PC-3 (cell line): ENCODE measurements at places on chromosomes 4 and X. TPM values are rescaled to one million over a fixed set of nuclear protein-coding genes. Genes with fewer than 3 reads are reported as not detected.

GRCh38 chrX:53211391-53211978 is 13.5 kb downstream of the KDM5C start:
- peaks cover 60% of the 10 kb centered on the region for H3K36me3 ChIP-seq
- peaks cover 12% of the 10 kb centered on the region for H3K4me1 ChIP-seq
- H3K27me3 ChIP-seq: no peaks in the 10 kb centered on the region
- no peak overlapping the region for H3K4me3 ChIP-seq
- no peak overlapping the region for H3K27ac ChIP-seq
- peak; percentile 89 for DNase-seq

DNA sequence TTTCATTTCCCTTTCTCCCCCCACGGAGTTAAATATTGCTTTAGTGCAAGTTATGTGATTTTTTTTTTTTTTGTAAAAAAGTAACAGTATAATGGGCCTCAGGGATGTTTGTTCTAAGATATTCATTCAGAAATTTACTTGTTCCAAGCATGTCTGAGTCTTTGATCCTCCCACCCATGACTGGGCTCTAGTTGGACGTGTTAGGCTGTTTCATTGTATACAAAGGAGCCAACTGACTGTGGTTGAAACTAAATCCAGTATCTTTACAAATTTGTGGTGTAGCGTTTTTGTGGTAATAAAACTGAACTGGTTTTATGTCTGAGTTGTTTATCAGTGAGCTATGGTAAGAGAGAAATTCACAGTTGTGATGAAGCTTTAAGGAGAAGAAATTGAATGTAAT is 74.1 kb downstream of the DOCK11 start:
- no peak overlapping the region for H3K27ac ChIP-seq
- no peak for DNase-seq
- no peaks in the 10 kb centered on the region for H3K36me3 ChIP-seq
- no peaks in the 10 kb centered on the region for H3K27me3 ChIP-seq
- no peaks in the 10 kb centered on the region for H3K4me1 ChIP-seq

DNA sequence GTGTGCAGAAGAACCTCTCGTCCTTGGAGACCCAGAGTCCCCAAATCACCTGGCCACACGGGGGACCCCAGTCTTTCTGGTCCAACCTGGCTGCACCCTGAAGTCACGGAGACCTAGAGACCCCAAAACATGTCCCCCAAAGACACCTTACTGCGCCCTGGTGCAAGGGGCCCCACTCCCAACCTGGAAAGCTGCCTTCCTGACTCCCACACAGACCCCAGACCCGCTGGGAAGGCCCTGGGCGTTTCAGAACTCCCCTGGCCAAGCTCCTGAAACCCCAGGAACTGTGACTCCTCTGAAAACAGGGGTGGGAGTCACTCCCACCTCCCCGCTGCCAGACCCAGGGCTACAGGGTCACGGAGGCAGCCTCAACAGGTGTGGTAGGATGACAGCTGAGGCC is 12.7 kb upstream of the SHOX start:
- no peaks in the 10 kb centered on the region for H3K36me3 ChIP-seq
- no peak for DNase-seq
- H3K4me1 ChIP-seq: no peaks in the 10 kb centered on the region
- no peak overlapping the region for H3K27ac ChIP-seq
- no peak overlapping the region for H3K4me3 ChIP-seq
- H3K27me3 ChIP-seq: no peaks in the 10 kb centered on the region; the same call in 1 of the 2 replicates

DNA sequence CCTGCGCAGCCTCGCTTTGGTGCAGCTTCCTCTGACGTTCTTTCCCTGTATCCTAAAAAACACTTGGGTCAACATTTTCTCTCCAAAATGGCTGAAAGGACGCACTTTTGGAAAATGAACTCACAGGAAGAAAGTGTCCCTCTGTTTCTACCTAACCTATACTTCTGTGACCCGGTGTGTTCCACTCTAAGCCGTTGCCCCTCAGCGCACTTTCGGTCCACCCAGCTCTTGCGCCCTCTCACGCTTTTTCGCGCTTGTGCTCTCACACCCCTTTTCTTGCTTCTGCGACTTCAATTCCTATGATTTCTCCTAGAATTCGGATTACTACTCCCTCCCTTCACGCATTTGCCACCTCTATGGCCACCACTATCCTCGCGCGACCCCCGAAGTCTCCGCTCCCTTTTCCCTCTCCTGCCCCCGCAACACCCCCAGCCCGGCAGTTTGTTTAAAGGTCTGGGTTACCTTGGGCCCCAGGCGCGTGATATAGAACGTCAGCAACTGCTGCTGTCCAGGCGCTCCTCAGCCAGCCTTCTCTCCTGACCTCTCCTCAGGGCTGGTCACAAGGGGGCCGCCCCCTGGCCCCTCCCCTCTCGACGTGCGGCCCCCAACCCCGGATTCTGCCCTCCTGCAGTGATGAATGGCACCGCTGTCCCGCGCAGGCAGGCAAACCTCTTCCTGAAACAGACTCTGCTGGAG is at the start of gene USP51:
Gene USP51 (minus strand): TSS at position 535 of the 696 bp plus-strand sequence. CDS start 909 bp downstream, outside the sequence.
- H3K4me3 ChIP-seq: peak within 1 kb of the TSS; percentile 93
- H3K27ac ChIP-seq: no peak within 1 kb of the TSS
- H3K36me3 ChIP-seq: no peaks in the 10 kb centered on the region
- H3K4me1 ChIP-seq: peaks cover 5% of the 10 kb centered on the region; the same call in 1 of the 2 replicates
- H3K27me3 ChIP-seq: no peaks in the 10 kb centered on the region

GRCh38 chr4:156775813-156776212 is 195.8 kb downstream of the PDGFC start:
- no peak overlapping the region for H3K4me3 ChIP-seq
- no peak for DNase-seq
- H3K27me3 ChIP-seq: no peaks in the 10 kb centered on the region
- no peak overlapping the region for H3K27ac ChIP-seq

DNA sequence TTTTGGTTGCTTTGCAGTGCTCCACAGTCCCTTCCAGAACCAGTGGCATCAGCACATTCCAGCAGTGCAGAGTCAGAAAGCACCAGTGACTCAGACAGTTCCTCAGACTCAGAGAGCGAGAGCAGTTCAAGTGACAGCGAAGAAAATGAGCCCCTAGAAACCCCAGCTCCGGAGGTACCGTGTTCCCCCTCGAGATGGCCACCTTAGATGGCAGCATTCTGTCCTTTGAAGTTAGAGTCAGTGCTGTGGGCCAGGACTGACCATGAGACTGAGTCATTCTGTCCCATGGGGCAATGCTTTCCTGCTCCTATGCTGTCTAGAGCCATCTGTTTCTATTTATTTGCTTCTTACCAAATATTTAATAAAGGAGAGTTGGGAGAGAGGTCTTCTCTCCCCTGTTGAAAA is 112.3 kb downstream of the KLHL8 start:
- no peak overlapping the region for H3K4me3 ChIP-seq
- peak; percentile 72 for DNase-seq
- peaks cover 34% of the 10 kb centered on the region for H3K4me1 ChIP-seq
- H3K27ac ChIP-seq: peak overlapping the region; percentile 38

- H3K36me3 ChIP-seq: no peaks in the 10 kb centered on the region
- no peaks in the 10 kb centered on the region for H3K4me1 ChIP-seq
- no peak overlapping the region for H3K27ac ChIP-seq
- no peak overlapping the region for H3K4me3 ChIP-seq
- no peaks in the 10 kb centered on the region for H3K27me3 ChIP-seq
These were observed 39.1 kb downstream of the HTT-AS start for GRCh38 chr4:3035249-3035648.

DNA sequence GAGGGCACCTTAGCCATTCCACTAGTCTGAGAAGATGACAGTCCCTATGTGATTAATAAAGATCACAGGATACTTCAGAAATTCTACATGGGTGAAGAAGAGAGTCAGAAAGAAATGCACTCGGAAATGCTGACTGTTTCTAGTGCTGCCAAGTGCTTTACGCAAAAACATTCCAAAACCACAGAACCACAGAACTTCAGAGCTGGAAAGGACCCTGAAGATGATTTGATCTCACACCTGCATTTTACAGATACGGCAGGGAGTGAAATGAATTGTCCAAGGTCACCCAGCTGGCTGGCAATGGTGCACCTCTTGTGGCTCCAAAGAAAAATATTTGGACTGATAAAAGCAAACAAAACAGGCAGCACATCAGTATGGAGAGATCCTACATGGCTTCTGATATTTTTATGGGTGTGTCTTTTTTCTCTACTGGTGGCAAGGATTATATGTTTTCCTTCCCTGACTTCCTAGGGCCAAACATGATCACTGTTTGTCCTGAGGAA is 115.9 kb downstream of the MAML3 start:
- peak overlapping the region; percentile 43; the same call in 1 of the 2 replicates for H3K4me3 ChIP-seq
- peaks cover 25% of the 10 kb centered on the region for H3K4me1 ChIP-seq
- DNase-seq: peak; percentile 56
- no peaks in the 10 kb centered on the region for H3K27me3 ChIP-seq

- peak; percentile 84 for DNase-seq
- no peaks in the 10 kb centered on the region for H3K27me3 ChIP-seq
- no peaks in the 10 kb centered on the region for H3K36me3 ChIP-seq
- peaks cover 29% of the 10 kb centered on the region for H3K4me1 ChIP-seq
- no peak overlapping the region for H3K4me3 ChIP-seq
- H3K27ac ChIP-seq: peak overlapping the region; percentile 91
These were observed 29.7 kb downstream of the EREG start for GRCh38 chr4:74394476-74395136.

GRCh38 chrX:136468391-136469103 is 19.2 kb upstream of the BRS3 start:
- H3K4me3 ChIP-seq: no peak overlapping the region
- peak; percentile 21 for DNase-seq
- H3K27ac ChIP-seq: no peak overlapping the region
- no peaks in the 10 kb centered on the region for H3K36me3 ChIP-seq
- H3K4me1 ChIP-seq: no peaks in the 10 kb centered on the region

- H3K4me1 ChIP-seq: no peaks in the 10 kb centered on the region
- H3K27me3 ChIP-seq: no peaks in the 10 kb centered on the region
- no peak overlapping the region for H3K4me3 ChIP-seq
These were observed 723.2 kb downstream of the SMARCA1 start for GRCh38 chrX:128800138-128800537.

DNA sequence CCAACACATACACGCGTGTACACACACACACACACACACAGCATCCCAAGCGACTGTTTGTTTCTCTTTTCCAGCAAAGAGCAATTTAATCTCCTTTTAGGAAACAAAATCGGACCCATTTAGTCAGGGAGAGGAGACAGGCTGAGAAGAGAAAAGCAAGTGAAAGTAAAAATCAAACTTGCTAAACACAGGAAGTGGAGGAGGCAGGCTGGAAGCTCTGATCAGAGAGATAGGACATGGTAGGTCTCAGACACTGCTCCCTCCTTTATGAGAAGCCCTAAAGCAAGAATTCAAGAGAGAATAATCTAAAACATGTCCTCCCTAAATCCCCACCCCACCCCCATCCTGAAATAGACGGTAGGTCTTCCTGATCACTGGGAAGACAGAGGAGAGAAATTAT is 62.3 kb downstream of the GPC3 start:
- H3K4me1 ChIP-seq: no peaks in the 10 kb centered on the region
- no peaks in the 10 kb centered on the region for H3K36me3 ChIP-seq
- H3K27me3 ChIP-seq: peaks cover 5% of the 10 kb centered on the region; the same call in 1 of the 2 replicates
- DNase-seq: no peak
- no peak overlapping the region for H3K27ac ChIP-seq
- no peak overlapping the region for H3K4me3 ChIP-seq

- H3K36me3 ChIP-seq: no peaks in the 10 kb centered on the region
- H3K27me3 ChIP-seq: no peaks in the 10 kb centered on the region
- no peak for DNase-seq
- H3K27ac ChIP-seq: no peak overlapping the region
- no peaks in the 10 kb centered on the region for H3K4me1 ChIP-seq
These were observed 6.7 kb upstream of the FSTL5 start for GRCh38 chr4:162170509-162170908.

GRCh38 chr4:181802207-181802606 is 441.0 kb upstream of the TENM3 start:
- no peaks in the 10 kb centered on the region for H3K36me3 ChIP-seq
- no peak overlapping the region for H3K4me3 ChIP-seq
- H3K27me3 ChIP-seq: no peaks in the 10 kb centered on the region
- no peaks in the 10 kb centered on the region for H3K4me1 ChIP-seq

DNA sequence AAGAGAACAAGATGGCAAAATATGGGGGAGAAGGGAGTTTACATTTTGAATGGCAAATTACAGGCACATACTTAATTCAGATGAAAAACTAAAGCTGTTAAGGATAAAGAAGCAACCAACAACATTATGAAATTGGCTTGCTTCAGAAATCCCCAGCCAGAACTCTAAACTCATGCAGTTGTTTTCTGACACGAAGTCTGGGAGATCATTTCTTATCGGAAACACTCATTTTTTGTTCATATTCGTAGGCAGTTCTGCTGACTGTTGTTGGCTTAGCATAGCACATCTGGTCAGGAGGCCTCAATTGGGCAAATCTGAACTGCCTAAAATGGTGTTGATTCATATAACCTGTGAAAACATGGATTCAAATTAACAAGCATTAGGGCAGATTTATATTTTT is 33.0 kb upstream of the ARHGAP6 start:
- DNase-seq: no peak
- H3K4me3 ChIP-seq: no peak overlapping the region
- H3K4me1 ChIP-seq: no peaks in the 10 kb centered on the region

GRCh38 chrX:50581405-50581804 is 110.8 kb upstream of the DGKK start:
- no peak overlapping the region for H3K4me3 ChIP-seq
- H3K36me3 ChIP-seq: no peaks in the 10 kb centered on the region
- H3K4me1 ChIP-seq: no peaks in the 10 kb centered on the region

- no peaks in the 10 kb centered on the region for H3K36me3 ChIP-seq
- H3K4me3 ChIP-seq: no peak overlapping the region
- no peaks in the 10 kb centered on the region for H3K4me1 ChIP-seq
- no peaks in the 10 kb centered on the region for H3K27me3 ChIP-seq
- no peak overlapping the region for H3K27ac ChIP-seq
These were observed 29.6 kb upstream of the TASL start for GRCh38 chrX:30607155-30607554.

DNA sequence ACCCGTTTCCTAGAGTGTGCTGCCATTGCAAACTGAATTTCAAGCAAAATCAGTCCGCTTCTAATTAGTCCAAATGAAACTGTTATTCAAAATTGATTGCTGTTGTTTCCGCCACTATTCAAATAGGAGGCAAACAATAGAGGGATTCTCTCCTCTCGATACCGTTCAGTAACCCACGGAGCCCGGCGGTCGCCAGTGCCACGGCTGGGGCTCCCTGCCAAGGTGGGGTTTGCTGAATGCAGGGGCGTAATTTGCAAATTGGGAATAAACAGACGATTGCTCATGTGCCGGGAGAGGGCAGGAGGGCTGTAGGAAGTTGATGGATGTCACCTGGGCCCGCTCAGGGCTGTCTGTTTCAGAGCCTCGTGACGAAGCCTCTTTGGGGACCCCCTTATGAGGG is 8.8 kb downstream of the ADRA2C start:
- DNase-seq: no peak
- no peak overlapping the region for H3K27ac ChIP-seq
- no peaks in the 10 kb centered on the region for H3K36me3 ChIP-seq

Gene ANOS1
- total RNA-seq: 1.8 and 3.5 TPM in 2 replicates

Gene C4orf51
- total RNA-seq: not detected in 2 replicates

Gene ZCCHC12
- total RNA-seq: 0.07 TPM in 1 of 2 replicates, not detected in the other

Gene GPR34
- not detected in 2 replicates for total RNA-seq

Gene NDP
- total RNA-seq: 1.6 and 4.4 TPM in 2 replicates

Gene TMEM150C
- total RNA-seq: 0.46 and 0.58 TPM in 2 replicates

Gene SLITRK2
- 0.07 TPM in 1 of 2 replicates, not detected in the other for total RNA-seq

Gene MAGEB1
- not detected in 2 replicates for total RNA-seq
